Suppressor macrophage treated with lipopolysaccharide for 4 hours (primary cell): ENCODE measurements at places on chromosomes 12 and 14.

- no peak for DNase-seq
Observed at GRCh38 chr14:56268673-56269072, 150.5 kb downstream of the PELI2 start.

- DNase-seq = no peak
Observed at GRCh38 chr12:3107954-3108353, 30.8 kb downstream of the TSPAN9 start.

DNA sequence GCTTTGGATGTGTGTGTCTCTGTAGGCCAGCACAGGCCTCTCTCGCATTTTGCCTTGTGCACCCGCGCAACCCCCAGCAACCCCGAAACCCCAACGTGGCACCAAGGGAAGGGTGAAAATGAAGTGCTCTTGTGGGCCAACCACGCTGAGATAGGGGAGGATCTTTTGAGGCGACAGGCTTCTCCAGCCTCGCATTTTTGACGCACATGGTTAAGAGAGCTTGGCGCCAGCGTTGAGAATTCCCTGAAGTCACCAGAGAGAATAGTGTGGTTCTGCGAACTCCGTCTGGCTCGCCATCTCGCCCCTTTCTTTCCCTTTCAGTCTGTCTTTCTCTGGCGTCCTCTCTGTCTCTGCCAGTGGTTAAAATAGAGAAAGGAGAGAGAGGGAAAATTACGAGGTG is 1.9 kb upstream of the TBX3 start:
- no peak for DNase-seq

GRCh38 chr14:95121911-95122620 is 35.3 kb downstream of the DICER1 start:
- no peak for DNase-seq

DNA sequence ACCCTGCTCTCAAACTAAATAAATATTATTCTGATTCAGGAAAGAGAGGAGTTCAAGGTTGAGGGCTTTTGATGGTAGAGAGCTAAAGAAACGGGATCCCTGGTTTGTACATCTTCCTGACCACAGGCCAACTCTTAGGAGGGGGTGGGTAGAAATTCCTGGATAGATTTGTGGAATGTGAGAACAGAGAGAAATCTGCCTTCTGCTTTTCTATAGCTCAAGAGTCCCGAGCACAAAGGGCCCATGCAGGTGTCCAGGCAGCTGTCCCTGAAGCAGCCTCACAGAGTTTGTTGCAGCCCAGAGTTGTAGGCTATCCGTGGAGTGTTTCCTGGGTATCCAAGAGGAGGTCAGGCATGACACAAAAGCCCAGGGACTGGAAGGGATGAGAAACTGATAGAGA is 198.6 kb downstream of the BCAT1 start:
- DNase-seq = no peak

DNA sequence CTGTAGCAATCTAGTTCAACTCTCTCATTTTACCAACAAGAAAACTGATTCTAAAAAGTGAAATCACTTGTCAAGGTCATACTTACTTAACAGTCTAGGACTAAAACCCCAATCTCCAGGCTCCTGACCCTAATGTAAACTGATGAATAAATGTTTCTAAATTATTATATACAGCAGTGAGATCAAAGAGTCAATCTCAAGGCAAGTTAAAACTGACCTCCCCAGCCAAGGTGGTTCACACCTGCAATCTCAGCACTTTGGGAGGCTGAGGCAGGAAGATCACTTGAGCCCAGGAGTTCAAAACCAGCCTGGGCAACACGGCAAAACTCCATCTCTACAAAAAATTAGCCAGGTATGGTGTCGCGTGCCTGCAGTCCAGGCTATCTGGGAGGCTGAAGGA is 15.3 kb downstream of the CLIP1 start:
- DNase-seq = no peak

- DNase-seq = peak; percentile 19
Observed at GRCh38 chr14:21612324-21612723, 22.4 kb downstream of the OR10G2 start.

DNA sequence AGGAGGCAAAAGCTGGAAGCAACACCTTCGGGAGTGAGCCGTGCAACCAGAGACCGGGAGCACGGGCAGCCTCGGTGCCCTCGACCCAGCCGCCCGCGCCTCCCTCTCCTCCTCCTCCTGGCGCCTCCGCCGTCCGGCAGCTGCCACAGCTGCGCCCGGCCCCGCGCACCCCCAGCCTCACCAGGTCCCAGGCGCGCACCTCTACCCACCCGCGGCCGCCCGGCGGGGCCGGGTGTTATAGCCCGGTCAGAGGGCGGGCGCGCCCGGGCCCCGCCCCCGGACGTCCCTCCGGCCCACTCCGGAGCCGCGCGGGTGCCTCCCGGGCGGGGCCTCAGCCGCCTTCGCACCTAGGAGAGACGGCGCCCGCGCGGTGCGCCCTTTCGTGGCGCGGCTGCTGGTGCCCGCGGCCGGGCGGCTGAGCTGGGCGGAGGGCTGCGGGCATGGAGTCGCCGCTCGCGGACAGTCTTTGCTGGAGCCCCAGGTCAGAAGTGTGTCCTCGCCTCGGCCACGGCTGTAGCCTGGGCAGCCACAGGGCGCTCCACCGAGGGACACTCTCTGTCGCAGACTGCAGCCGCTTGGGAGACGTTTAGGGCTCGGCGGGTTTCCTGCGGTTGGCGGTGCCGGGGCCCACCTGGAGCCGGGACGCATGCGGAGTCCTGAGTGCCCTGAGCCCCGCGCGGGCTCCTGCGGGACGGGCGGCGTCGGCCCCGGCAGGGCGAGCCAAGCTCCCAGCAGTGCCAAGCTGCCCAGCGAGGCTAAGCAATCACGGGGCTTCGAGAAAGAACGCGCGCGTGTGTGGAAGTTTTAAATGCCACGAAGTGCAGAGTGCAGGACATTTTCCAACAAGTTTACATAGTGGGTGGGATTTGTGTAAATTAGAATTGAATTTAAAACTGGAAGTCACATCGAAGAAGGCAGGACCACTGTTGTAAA is at the start of gene CPM:
CPM (minus strand) TSS at position 211 of the 933 bp plus-strand sequence. CDS start 334 bp downstream, outside the sequence.
- DNase-seq = peak; percentile 92

GRCh38 chr14:51020024-51020710 is 74.7 kb downstream of the TRIM9 start:
- DNase-seq = no peak

GRCh38 chr12:104692557-104693218 is 235.9 kb downstream of the CHST11 start:
- DNase-seq = no peak
